Pons (tissue), 1 donor: ENCODE measurements at places on chromosomes 3 and 15.

GRCh38 chr3:107928084-107928445, 162.8 kb downstream of the CD47 start:
- DNase-seq = peak; percentile 48

DNA sequence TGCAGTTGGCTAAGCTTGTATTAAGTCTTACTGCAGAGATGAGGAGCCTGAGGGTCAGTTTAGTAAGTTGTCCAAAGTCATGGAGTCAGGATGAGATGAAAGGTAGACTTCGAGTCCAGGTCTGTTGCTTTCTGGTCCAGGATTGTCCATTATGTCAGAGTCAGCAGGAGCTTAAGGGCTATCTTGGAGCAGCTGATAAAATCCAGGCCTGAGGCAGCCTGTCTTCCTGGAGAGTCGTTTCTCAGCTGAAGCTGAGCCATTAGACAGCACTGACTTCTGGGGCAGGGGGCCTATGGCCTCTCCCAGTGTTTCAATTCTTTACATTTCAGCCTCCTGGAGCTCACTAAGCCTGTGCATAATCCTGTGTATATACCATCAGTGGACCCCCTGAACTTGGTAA, 219.5 kb upstream of the GAP43 start:
- DNase-seq = no peak

DNA sequence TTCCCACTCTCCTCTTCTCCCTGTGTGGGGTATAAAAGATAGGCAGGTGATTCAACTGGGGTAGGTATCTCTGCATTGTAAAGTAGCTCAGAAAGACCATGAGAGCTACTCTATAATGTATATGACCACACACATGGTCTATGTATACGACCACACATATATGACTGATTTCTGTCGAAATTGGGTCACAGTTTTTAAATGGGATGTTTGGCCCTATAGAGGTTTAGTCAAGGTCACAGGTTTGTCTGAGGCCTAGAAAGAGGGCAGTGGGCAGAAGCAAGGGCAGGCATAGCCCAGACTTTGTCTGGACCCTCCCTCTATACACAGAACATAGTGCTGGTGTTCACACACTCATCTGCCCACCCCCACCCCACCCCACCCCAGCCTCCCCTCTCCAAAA, 4.4 kb downstream of the LAMP3 start:
- no peak for DNase-seq

GRCh38 chr3:120599211-120599610, 3.1 kb downstream of the NDUFB4 start:
- no peak for DNase-seq

GRCh38 chr15:87896936-87897335, 359.6 kb downstream of the NTRK3 start:
- DNase-seq = peak; percentile 74

GRCh38 chr3:196311-197148, at the start of gene CHL1:
CHL1 (plus strand) TSS chr3:196763; CDS start chr3:319777, 123,014 bp downstream.
- no peak for DNase-seq

DNA sequence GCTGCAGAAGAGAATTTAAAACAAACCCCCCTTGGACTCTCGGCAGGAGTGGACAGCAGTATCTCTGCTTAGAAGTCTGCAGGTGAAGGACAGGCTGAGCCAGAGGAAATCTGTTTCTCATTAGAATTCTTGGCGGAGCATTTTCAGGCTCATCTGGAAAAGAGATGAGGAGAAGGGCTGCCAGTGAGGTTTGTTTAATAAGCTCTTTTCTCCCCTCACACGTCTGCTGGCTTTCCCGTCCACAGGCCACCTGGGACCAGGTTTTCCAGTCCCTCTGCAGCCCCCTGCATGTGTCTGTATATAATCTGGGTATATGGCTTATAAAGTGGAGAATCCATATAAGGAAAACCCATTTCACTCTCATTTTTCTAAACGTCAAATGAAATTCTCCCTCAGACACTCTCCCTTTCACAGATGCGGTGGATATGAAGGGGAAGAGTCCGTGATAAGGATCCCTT, 155.4 kb upstream of the TPM1 start:
- DNase-seq = peak; percentile 2

- no peak for DNase-seq
Measured at GRCh38 chr3:77259694-77260093, 219.8 kb downstream of the ROBO2 start.
